Activated naive CD4-positive, alpha-beta T cell treated with anti-CD3 and anti-CD28 coated beads, Interleukin-2, amount 50 U/mL, for 16 hours (primary cell): ENCODE measurements at places on chromosomes 16 and 17.

DNA sequence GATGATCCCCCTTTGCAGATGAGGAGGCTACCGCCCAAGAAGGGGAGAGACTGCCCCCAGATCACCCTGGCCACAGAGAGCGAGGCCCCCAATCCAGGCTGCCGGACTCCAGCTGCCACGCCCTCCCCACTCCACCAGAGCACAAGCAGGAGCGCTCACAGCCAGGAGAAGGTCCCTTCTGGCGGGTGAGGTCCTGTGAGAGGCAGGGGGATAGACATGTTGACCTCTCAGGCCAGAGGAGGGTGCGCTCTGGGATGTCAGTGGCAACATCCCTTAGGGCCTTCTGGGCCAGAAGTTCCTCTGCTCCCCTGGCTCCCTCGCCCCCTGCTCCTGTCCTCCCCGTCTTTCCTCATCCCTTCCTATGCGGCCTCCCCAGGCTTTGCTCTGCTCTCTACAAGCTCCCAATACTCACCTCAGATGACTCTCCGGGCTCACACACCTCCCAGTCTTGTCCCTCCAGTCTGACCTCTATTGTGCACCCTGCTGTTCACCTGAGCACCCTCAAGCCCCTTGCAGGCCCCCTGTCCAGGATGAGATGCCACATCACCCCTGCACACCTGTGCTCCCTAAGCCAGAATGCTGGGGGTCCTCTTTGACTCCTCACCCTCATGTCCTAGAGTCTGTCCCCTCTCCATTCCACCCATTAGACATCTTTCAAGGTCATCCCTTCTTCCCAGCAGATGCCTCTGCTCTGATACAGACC lies 5.0 kb upstream of the NXPH3 start:
- no peak for DNase-seq

- DNase-seq, result peak; percentile 33
These were observed 56.6 kb downstream of the IRF8 start for GRCh38 chr16:85955566-85955965.

DNA sequence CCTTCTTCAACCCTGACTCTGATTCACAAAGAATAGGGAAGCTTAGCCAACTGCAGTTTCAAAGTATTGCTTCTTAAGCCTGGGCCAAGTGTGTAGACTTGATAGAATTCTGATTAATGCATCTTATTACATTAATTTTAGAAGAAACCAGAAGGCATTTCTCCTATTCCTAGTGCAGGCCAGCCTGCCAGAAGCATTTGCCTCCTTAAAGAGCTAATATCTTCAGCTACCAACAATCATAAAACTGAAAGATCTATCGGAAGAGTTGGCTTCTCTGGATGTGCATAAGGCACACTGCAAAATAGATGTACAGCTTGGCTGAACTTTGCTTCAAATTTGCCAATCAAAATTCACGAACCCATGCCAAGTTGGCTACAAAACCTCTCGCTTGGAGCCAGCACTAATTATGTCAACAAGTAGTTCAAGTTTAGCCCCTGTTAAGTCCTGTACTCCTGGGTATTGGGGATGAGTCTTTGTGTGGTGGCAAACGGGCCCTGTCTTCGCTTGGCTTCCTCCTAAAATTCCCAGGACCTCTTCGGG lies 717.8 kb downstream of the WWOX start:
- no peak for DNase-seq

DNA sequence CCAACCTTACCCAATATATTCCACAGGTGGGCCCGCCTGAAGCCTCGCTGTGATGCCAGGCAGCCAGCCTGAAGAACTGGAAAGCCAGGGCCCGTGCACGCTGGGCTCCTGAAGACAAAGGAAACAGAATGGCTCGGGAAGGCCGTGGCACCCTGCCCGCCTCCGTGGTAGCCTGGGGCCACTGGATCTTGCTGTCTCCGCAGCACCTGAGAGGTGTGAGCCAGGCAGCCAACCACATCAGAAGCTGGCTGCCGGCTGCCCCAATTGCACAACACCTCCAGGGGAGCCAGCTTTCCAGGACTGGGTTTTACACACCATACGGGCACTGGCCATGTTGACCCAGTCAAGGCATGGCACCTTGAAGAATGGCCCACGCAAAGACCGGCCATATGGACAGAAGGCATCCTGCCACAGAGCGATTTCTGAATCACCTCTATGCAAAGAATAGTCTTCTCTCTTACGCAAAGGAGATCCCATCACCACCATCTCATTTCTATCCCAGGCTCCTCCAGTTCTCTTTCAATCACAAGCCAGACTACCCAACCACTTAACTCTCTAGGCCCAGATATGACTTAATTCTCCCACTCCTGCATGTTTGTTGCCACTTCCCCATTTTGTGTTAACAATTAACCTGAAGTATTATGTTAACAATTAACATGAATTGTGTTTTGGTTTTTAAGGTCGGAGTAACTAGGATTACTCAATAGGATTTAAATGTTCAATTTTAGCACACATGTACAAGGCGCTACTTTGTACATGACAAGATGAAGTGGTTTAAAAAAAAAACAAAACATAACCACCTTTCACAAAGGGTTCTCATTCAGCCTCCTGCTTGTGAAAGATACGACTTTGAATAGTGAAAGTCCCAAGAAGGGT lies 32.1 kb downstream of the ZFHX3 start:
- DNase-seq, result no peak
